ENCODE measurements at places on chromosomes 4 and X. TPM values are rescaled to one million over a fixed set of nuclear protein-coding genes. Genes with fewer than 3 reads are reported as not detected.
A peak's percentile ranks its signal among the peaks of the same experiment; 100 is the strongest.

UGT2B10 gene
- total RNA-seq = not detected

- peak; percentile 40 for DNase-seq
- H3K27ac ChIP-seq = peak overlapping the region; percentile 72
- H3K4me3 ChIP-seq = peak overlapping the region; percentile 60
- H3K36me3 ChIP-seq = no peaks in the 10 kb centered on the region
- peaks cover 32% of the 10 kb centered on the region for H3K4me1 ChIP-seq
Observed at GRCh38 chr4:70734168-70734954, 12.6 kb downstream of the RUFY3 start.

USP9X gene
- total RNA-seq = 55.8 TPM

TCP11X2 gene
- not detected for total RNA-seq

DNA sequence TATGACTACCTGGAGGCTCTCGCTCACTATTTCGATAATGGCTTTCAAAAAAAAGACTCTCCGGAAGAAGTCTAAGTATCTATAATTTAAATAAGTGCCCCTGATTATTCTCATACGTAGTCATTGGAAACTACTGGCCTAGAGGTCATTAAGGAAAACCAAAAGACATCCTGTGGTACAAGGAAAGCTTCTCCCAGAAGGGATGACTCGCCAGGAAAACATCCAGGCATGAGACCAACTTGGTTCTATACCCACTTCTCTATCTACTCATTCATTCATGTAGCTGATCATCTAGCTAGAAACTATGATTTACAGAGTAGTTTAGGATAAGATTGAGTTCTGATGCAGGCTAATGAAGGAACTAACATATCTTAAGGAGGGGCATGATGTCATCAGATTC is 37.7 kb downstream of the SOX3 start:
- H3K4me3 ChIP-seq = no peak overlapping the region
- H3K27ac ChIP-seq = no peak overlapping the region
- no peaks in the 10 kb centered on the region for H3K27me3 ChIP-seq
- no peak for DNase-seq

DNA sequence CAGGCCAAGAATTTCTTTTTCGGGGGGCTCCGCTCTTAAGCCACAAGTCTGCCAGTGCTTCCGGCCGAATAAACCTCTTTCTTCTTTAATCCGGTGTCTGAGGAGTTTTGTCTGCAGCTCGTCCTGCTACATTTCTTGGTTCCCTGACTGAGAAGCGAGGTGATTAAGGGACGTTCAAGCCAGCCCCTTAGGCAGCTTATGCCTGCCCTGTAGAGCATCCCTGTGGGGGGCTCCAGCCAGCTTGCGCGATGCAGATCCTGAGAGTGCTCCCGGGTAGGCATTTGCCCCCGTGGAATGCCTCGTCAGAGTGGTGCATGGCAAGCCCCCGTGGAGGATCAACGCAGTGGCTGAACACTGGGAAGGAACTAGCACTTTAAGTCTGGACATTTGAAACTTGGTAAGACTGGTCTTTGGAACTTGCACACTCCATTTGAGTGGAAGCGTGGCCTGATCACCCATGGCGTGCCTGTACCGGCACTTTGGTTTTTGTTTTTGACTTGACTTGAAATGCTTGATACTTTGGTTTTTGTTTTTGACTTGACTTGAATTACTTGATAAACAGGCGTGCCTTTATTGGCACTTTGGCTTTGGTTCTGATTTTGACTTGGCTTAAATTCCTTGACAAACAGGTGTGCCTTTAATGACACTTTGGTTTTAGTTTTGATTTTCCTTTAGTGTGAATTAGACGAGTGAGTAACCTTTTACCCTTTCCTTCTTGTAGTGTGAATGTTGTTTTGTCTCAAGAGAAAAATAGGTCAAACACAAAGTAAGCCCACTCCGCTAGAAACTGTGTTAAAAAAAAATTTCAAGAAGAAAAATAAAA is 6.1 kb downstream of the ACOX3 start:
- no peaks in the 10 kb centered on the region for H3K27me3 ChIP-seq
- DNase-seq = no peak
- H3K4me3 ChIP-seq = peak overlapping the region; percentile 73
- H3K27ac ChIP-seq = peak overlapping the region; percentile 61
- peaks cover 2% of the 10 kb centered on the region for H3K36me3 ChIP-seq
- peaks cover 39% of the 10 kb centered on the region for H3K4me1 ChIP-seq

- no peak overlapping the region for H3K4me3 ChIP-seq
- DNase-seq = no peak
- H3K4me1 ChIP-seq = peaks cover 10% of the 10 kb centered on the region
- no peaks in the 10 kb centered on the region for H3K27me3 ChIP-seq
- H3K27ac ChIP-seq = no peak overlapping the region
Observed at GRCh38 chr4:152819026-152819645, 39.4 kb downstream of the ARFIP1 start.

KLF8 gene
- 3.2 TPM for total RNA-seq

DNA sequence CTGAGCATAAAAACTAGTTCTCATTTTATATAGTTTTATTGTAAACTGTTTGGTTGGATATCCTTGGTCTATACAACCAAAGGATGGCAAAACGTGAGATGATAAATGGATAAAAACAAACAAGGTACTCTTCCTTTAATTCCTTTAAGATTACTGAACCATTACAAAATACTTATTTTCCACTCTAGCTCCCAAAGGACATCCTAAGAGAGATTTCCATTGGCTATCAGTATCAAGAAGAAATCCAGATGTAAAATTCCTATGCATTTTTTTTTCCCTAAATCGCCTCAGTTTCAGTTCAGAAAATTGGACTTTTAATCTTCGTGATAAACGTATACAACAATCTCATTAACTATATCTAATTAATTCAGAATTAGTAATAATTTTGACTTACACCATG is 2.3 kb downstream of the FBXL5 start:
- H3K36me3 ChIP-seq = peaks cover 6% of the 10 kb centered on the region
- no peak for DNase-seq
- H3K27ac ChIP-seq = no peak overlapping the region
- no peaks in the 10 kb centered on the region for H3K27me3 ChIP-seq

DNA sequence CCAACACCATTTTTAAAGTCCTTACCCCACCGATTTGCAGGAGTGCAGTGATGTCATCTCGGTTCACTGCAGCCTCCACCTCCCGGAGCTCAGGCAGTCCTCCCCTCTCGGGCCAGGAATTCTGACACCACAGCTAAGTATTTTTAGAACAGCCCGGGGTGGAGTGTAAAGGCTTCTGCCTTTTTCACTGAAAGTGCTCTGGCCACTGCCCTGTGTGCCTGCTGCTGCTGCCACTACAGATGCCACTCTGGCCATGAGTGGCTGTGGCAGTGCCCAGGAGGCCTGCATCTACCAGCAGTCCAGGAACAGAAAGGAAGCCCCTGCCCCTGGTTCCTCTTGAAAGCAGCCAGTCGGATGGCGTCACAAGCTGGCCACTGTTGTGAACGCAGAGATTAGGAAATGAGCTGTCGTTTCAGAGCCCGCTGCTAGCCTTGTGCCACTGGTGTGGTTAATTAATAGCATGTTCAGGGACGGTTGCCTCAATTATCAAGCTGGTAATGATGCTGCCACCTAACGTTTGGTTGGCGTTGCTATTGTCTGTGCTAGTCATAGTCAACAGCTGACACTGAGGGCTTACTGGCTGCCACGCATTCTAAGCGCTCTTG is 23.6 kb upstream of the TBC1D14 start:
- peak; percentile 33 for DNase-seq
- H3K27ac ChIP-seq = no peak overlapping the region
- H3K4me3 ChIP-seq = no peak overlapping the region
- H3K36me3 ChIP-seq = peaks cover 27% of the 10 kb centered on the region
- peaks cover 2% of the 10 kb centered on the region for H3K4me1 ChIP-seq

- no peak overlapping the region for H3K4me3 ChIP-seq
- DNase-seq = no peak
- no peak overlapping the region for H3K27ac ChIP-seq
- H3K36me3 ChIP-seq = no peaks in the 10 kb centered on the region
- H3K4me1 ChIP-seq = no peaks in the 10 kb centered on the region
- peaks cover 4% of the 10 kb centered on the region for H3K27me3 ChIP-seq
Observed at GRCh38 chr4:100302061-100303026, 112.1 kb upstream of the DDIT4L start.

GRCh38 chr4:138736362-138736761 is 279.2 kb upstream of the NOCT start:
- no peaks in the 10 kb centered on the region for H3K27me3 ChIP-seq
- H3K4me1 ChIP-seq = no peaks in the 10 kb centered on the region
- H3K36me3 ChIP-seq = no peaks in the 10 kb centered on the region
- DNase-seq = no peak

DNA sequence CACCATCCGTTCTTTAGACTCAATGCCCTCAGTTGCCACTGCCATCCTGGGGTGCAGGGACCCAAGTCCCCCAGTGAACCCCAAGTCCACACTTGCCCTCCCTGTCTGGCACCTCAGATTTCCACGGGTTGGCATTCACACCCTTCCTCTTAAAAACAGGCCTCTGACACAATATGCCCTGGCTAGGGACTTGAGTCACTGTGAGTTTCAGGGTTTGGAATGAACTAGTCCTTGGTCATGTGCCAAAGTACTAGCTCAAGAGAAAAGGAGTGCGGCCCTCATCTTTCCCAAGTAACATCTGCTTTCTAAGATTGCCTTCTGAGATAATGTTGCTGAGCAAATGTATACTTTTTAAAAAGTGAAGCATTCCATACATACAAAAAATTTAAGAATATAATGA is 134.0 kb downstream of the MID1 start:
- DNase-seq = no peak
- H3K27ac ChIP-seq = no peak overlapping the region
- no peaks in the 10 kb centered on the region for H3K4me1 ChIP-seq

- no peak for DNase-seq
- no peaks in the 10 kb centered on the region for H3K36me3 ChIP-seq
- no peak overlapping the region for H3K27ac ChIP-seq
Observed at GRCh38 chr4:165433529-165433928, 54.7 kb downstream of the CPE start.

GLUD2 gene
- 1.4 TPM for total RNA-seq

- DNase-seq = no peak
- H3K4me3 ChIP-seq = no peak overlapping the region
- peaks cover 9% of the 10 kb centered on the region for H3K27me3 ChIP-seq
- no peak overlapping the region for H3K27ac ChIP-seq
- no peaks in the 10 kb centered on the region for H3K36me3 ChIP-seq
Observed at GRCh38 chr4:141348125-141348524, 127.4 kb downstream of the ZNF330 start.

DNA sequence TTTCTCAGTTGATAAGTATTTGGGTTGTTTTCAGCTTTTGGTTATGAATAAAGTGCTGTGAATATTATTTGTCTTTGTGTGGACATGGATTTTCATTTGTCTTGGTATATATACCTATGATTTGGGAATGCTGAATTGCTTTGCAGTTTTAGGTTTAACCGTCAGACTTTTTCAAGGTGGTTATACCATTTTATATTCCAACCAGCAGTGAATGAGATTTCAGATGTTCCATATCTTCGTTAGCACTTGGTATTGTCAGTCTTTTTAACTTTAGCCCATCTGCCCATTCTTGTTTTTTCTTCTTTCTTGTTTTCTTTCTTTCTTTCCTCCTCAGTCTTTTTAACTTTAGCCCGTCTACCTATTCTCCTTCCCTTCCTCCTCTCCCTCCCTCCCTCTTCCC is 106.0 kb downstream of the KDM6A start:
- no peak overlapping the region for H3K4me3 ChIP-seq
- peaks cover 19% of the 10 kb centered on the region for H3K36me3 ChIP-seq
- H3K27me3 ChIP-seq = no peaks in the 10 kb centered on the region
- peaks cover 24% of the 10 kb centered on the region for H3K4me1 ChIP-seq
- no peak overlapping the region for H3K27ac ChIP-seq
- DNase-seq = no peak

- H3K4me3 ChIP-seq = no peak overlapping the region
- no peak overlapping the region for H3K27ac ChIP-seq
- no peak for DNase-seq
Observed at GRCh38 chr4:125397226-125397625, 82.5 kb downstream of the FAT4 start.

F8A2 gene
- total RNA-seq = not detected

Data from activated CD4-positive, alpha-beta memory T cell treated with anti-CD3 and anti-CD28 coated beads for 36 hours (primary cell).